Stimulated activated CD4-positive, alpha-beta T cell treated with anti-CD3 and anti-CD28 coated beads, Interleukin-4, amount 100 ng/mL, for 1 hour (primary cell): ENCODE measurements at places on chromosomes 12 and 14.

DNA sequence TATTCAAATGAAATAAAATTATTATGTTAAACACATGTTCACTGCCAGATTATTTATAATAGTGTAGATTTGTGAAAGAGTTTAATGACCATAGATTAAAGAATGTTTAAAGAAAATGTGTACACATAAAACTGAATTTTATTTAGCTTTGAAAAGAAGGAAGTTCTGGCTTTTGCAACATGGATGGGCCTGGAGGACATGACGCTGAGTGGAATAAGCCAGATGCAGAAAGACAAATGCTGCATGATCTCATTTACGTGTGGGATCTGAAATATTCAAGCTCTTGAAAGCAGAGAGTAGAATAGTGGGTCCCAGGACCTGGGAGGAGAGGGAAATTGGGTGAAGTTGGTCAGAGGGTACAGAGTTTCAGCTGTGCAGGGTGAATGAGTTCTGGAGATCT is 1261.2 kb downstream of the TMEM121 start:
- DNase-seq = no peak

DNA sequence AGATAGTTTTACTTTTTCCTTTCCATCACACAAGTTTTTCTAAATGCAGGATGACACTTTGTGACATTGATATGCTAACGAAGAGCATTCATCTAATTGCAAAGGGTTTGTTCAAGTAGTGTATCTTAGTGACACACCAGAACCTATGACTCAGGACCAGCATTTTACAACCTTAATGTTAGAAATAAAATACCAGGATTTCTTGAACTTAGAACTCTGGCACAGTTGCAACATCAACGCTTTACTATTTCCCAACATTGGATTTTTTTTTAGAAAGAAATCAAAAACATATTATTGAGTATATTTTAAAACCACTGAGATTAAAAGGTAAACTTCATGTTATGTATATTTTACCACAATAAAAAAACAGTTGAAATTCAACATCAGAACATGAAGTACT is 17.9 kb upstream of the PLEKHG6 start:
- no peak for DNase-seq

GRCh38 chr14:105030194-105030593 is 9.3 kb upstream of the CDCA4 start:
- no peak for DNase-seq

DNA sequence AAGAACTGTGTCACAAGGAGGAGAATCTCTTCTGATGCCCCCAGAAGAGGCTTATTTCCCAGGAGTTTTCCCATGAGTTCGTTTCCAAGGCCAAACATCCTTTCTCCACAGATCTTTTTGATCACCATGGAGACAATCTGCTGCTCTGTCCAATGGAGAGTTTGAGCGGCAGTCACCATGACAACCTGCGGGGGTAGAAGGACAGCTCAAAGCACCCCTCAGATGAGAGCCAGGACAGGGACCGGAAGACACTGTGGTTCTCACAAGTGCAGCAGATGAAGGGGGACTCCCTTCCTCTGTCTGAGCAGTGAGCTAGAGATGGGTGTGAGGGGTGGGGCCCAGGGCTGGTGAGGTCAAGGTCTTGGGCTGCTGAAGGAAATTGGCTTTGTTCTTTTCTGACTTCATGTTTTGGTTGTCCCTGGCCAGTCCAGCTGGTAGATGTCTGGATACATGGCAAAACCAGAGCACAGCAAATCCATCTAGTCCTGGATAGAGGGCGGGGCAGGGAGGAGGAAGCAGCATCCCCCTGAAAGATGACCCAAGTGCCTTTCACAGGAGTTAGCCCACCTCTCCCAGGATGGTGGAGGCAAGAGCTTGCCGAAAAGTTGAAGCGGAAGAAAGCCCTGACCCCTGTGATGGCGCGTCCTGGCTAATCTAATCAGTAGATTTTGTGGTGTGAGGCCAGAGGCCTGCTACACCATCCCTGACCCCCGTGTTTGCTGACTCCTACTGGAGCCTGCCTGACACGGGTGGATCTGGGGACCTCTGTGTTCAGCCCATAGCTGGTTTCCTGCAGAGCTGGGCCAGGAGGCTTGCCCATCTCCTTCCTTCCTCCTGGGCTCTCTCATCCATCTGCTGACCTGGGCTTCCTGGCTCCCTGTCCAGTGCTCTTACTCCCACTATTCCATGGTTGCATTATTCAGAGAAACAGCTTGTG is 24.4 kb downstream of the DHRS2 start:
- DNase-seq = no peak

GRCh38 chr12:124397399-124397679 is 102.4 kb downstream of the RFLNA start:
- no peak for DNase-seq

- no peak for DNase-seq
These were observed 5.7 kb downstream of the TMEM121 start for GRCh38 chr14:105531894-105532623.

DNA sequence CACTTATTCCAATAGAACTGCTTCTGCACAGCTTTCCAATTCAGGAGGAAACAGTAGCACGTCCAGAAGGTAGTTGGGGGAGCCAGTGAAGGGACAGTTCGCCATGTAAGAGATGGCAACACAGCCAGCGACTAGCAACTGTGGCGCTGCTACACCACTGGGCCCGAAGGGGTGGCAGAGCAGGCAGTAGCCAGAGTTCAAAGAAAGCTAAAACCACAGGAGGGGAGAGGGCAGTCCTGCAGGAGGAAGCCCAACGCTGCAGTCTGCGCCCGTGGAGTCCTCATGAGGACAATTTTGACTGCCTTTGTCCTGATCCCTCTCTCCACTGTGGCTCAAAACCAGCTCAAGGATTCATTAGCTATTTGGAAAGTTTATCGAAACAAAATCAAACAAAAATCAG is 591.2 kb downstream of the VRK1 start:
- DNase-seq = no peak

- DNase-seq = no peak
These were observed 50.5 kb upstream of the HIF1A start for GRCh38 chr14:61644834-61645233.

DNA sequence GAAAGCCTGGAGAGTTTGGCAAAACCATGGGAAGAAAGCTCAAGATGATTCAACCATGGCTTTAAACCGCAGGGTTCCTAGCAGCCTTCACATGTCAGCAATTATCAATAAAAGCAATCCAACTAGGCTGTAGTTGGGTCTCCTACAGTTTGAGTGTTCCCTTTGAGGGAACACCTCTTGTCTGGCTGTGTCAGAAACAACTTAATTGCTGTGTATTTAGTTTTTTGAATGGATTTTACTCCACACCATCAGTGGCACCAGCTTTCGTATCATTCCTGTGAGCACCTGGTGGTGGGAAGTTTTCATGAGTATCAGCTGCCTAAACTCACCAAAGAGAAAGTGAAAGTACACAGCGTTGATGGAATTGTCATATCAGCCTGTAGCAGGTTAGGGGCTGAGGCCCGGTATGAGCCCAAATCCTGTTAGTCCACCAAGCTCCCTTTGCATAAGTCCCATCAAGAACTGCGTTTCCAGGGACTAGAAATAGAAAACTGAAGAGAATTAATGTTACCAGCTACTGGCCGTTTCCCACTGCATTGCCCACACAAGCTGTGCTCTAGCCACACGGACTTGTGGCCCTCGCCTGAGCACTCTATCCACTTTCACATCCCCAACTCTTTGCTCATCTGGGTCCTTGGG is 10.9 kb upstream of the IL26 start:
- peak; percentile 16 for DNase-seq

DNA sequence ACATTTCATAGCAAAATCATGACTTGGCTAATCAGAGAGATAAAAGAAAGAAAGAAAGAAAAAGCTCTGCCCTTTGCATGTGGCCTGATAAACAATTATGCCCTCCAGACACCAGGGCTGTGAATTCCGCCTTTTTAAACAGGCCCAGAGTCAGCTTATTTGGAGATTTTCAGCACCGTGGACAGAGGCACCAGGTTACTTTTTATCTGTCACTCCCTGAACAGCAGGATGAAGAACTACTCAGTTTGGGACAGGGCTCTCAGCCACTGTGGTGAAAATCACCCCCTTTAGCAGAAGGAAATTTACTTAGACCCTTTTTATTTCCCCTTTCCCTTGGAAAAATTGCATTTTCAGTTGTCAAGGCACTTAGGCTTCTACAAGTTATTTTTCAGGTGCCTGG is 359.9 kb downstream of the NRXN3 start:
- no peak for DNase-seq

DNA sequence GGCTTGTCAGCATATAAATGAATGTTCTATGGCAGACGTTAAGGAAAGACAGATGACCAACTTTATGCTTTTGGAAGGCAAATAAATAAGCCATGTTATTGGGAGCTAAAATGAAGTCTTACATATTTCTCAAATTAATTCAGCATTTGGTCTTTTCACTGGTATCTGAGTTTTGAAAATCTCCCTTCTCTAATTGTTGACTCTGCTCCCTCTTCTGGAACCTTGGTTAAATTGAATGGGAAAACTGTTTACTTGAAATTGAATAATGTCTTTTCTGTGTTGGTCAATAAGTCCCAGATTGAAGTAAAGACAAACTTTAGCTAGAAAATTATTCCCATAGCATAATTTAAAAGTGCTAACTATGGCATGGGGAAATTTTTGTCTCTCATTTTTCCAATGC is 38.7 kb downstream of the LGR5 start:
- no peak for DNase-seq

- DNase-seq = no peak
These were observed 738.5 kb downstream of the SLC6A15 start for GRCh38 chr12:84174115-84174514.

GRCh38 chr12:57016348-57016747 is at the start of gene TAC3:
Gene TAC3, minus strand, starts transcription at chr12:57016529. Its CDS starts 732 bp downstream, at chr12:57015797.
- no peak for DNase-seq

DNA sequence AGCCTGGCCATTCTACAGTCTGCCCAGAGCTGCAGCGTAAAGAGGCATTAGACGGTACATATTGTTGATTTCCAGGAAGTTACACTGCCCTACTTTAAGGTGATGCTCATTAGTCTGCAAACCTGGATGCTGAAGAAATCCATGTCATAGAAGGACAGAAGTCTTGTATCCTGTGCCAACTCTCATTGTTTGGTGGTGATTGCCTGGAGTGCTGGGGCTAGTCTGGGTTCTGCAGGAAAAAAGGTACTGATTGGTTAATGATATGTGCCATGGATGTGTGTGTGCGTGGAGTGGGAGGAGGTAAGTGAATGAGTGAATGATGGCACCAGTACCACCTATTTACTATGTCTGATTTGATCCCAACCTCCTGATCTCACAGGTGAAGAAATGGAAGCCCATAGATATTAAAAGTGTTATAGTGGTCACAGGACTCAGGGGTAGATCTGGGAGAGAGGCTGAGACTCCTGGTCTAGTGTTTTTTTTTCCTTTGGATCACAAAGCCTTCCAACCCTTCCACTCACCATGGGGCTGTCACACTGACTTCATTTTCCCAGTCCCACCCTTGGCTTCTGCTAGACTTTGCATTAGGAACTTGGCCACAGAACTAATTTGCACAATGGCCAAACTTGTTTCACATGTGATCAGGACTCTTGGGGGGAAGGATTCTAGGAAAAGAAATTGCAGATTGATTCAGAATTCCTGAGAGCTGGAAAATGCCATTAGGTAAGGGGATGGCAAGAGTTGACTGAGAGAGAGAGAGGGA is 96.1 kb downstream of the TMX1 start:
- DNase-seq = no peak

DNA sequence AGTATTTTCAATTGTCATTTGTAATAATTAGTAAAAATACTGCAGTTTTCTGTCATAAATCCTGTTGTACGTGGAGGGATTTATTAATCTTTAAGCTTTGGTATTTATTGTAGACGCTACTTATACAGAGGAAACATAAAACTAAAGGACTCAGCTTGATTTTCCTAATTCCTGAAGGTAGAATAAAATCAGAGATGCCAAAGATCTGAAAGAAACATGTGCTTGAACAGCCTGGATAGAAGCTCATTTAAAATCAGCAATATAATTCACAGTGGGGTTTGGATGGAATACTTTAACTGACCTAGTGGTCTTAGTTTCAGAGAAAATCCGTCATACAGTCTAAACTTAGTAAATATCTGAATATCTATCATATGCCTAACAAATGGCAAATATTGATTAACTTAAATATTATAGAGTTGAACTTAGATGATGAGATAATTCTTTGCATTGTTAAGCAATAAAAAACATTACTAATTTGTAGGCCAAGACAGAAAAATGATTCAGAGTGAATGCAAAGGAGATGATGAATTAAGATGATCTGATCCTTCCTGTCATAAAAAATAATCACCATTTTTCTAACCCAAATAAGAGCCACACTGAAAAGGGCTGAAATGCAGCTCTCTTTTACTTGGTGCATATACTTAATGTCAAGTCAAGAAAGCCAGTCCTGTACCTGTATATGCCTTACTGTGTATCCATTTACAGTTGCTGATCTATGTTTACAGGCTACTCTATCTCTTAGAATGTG is 397.1 kb upstream of the DCN start:
- DNase-seq = no peak

DNA sequence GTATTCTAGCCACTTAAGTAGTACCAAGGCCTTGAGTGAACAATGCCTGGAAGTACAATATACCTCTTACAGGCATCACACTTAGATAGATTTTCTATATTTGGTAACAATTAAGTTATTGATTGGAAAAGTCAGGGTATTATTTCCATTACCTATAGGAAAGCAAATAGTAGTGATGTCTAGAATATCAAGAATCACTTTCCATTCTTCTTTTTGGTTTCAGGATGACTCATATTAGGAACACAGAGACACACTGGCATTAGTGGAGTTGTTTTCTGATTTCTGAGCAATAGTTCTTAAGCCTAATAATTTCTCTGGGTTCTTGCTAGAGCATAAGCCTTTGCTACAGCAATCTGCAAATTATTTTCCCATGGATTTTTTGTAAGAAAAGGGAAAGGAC is 1640.0 kb upstream of the SEL1L start:
- no peak for DNase-seq

GRCh38 chr12:79455286-79455685 is 235.5 kb downstream of the PAWR start:
- no peak for DNase-seq

DNA sequence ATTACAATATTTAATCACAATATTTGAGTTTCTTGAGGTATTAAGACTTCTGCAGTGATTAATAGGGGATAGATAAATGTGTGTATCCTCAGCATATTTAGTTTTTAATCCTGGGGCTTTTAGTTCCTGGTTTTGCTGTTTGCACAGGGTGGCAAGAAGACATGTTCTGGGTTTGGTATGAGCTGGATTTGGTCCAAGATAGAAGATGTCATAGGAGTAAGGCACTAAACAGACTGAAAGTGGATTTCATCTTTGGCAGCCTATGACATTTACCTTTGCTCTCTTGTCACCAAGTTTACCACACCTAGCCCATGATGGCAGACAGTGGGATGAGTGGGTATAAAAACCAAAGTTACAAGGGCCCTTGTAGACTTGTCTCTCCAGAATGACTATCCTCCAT is 168.2 kb downstream of the LRRK2 start:
- no peak for DNase-seq

- no peak for DNase-seq
These were observed 38.7 kb upstream of the ZNF641 start for GRCh38 chr12:48389409-48389808.

GRCh38 chr14:34300882-34301734 is 160.9 kb downstream of the SPTSSA start:
- no peak for DNase-seq
